NCI-H226 (cell line): ENCODE measurements at places on chromosomes 5 and 9.

DNA sequence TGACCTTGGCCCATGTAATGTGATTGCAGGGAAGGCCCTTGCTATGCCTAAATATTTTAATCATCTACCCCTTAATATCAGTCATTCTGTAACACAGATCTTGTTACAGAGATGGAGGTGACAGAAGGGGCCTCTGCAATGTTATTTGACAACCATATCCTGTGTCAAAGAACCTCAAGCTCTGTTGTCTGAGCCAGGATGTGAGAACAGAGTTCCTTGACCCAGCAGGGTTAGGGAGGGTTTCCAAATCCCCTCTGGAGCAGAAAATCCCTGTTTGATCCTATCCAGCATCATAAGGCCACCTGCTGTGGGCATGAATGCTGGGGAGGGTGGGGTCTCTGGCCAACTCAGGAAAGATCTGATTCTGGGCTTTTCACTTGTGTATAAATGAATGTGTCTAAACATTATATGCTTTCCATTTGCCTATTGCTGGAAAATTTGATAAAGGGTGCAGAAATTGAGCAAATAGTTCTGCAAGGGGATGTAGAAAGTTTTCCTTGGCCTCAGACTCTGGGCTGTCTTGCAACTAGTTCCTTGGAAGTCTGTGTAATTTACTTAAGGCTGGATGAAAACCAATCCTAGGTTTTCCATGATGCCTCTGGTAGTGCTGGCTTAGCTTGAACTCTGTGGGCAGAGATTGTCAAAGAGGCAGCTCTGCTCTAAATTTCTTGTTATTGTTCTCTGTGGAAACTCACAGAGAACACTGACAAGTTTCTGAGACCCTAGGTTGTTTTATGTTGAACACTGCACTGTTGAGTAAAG is 71.0 kb downstream of the PGM5 start:
- DNase-seq, result no peak

GRCh38 chr9:21030389-21031035 is 928 bp downstream of the HACD4 start:
- no peak for DNase-seq

DNA sequence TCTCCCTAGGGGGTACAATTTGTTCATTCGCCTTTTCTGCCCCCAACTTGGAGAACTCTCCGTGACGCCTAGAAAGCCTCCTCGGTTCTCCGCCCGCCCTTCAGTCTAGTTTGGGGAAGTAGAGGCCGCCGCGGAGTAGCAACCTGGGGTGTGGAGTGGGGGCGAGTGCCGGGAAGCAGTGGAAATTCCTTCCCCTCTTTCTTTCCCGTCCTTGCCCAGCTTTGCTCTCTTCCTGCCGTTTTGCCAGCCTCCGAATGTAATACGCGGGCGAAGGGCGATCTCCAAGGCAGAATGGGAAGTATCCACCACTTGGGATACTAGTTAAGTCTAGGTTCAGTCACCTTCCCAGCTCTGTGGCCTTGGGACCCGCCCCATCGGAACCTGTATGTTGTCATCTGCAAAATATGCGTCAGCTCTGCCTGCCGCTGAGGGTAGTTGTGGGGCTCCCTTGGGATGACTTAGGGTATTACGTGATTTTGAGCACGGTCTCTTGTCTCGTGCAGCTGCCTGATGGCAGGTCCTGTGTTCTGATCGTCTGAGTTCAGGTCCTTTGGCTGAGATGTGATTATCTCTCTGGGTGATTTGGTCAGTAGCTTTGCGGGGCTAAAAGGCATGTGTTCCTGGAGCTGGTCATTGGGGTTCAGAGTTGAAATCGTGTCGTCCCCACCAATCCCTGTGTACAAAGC is 724 bp downstream of the PAM start:
- DNase-seq, result peak; percentile 44

DNA sequence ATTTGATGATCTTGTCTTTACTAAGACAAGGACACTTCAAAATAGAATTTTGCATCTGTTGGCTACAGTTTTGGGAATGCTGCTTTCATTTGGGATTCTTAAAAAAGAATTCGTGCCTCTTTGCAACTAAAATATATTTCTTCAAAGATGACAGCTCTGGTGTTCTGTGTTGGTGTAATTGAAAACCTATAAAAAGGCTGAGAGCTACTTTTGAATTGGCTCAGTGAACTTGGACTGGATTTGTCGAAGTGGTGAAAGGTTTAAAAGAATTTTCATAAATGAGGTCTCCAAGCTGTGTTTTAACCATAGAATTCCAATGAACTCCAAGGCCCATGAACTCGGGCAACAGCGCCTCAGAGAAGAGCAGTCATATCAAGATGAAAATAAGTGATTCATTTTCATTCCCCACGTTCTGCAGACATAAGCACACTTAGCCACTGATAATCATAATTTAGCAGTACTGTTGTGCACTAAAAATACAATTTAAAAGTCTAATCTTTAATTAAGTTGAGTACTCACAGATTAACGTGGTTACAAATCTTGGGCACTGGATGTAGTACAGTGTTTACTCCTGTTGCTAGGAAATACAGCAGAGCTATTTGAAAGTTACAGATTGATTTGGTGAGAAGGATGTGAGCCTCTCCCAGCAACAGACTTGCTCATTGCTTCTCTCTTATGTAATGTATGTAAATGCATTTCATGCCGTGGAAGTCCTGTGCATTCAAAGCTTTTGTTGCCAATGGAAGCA is 10.9 kb downstream of the SNCAIP start:
- no peak for DNase-seq

- DNase-seq, result no peak
Observed at GRCh38 chr5:959581-960531, 48.7 kb upstream of the NKD2 start.

DNA sequence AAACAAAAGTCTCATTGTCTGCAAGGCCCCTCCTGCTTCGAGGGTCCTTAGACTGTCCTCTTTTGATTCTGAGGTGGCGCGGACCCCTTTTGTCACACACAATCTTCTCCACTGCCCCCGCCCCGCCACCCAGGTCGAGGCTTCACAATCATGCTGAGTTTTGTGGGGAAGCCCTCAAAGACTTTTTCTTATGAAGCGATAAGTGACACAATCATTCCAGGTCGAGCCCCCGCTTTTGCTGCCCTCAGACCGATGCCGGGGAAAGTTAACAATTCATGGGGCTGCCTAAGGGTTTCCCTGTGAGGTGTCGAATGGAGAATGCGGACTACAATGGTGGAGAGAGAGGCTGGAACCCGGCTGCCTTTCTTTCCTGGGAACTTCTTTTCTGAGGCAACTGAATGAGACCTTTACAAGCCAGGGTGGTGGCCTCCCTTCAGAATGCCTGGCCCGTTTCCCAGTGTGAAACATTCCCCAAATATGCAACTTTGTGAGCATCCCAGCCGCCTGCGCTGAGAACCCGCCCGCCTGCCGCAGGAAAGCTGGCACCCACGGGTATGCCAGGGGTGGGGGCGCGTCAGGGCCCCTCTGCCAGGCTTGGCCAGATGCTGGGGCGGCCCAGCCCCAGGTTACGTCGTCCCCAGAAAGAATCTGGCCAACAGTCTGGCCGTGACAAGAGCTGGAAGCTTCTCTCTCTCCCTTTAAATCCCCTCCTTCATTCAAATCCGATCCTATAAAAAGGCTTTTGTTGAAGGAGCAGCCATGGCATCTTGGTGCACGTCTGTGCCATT is 71.9 kb downstream of the MAP1B start:
- DNase-seq, result peak; percentile 89

DNA sequence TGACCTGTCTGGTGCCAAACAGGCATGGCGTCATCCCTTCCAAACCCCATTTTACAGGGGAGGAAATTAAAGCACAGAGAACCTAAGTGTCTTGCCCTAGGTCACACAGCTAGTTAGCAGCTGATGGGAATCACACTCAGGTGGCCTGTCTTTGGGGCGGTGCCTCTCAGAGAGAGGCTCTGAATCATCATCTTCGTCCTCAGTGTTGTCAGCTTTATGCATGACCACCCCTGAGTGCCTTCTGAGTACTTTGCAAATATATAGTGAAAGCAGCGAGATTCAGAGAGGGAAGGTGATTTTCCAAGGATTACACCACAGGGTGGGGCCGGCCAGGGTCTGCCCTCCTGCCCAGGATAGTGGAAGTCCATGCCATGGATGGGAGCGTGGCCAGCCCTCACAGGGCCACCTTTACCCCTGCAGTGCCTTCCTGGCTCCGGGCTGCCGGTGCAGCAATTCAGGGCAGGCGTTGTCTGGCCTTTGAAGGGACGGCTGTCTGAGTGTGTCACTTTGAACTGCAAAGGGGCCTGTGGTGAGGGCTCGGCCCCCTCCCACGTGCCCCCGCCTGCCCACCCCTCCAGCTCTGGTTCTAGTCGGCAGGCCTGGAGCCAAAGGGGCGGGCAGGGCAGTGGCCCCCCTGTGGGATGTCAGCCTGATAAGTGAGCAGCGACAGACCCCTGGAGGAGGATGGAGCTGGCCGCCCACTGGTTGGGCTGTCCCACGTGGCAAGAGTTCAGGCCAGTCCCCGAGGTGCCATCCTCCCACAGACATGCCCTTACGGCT is 16.9 kb downstream of the LMX1B start:
- DNase-seq, result no peak

DNA sequence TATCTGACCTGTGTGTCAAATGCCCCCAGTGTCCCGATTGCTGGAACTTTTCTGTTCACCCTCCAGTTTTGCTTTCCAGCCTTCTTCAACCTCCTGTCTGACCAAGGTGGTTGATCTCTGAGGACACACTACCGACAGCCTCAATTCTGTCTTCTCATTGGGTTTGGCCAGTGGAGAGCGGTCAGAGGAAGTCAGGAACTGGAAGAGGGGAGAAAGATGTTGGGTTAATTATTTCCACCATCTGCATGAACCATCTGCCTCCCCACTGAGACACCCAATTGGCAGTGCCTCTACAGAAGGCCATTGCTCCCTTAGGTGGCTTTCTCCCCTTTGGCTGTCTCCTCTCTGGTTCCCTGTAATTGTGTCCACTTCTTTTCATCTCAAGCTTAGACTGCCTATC is 154.3 kb upstream of the RAI14 start:
- DNase-seq, result no peak

DNA sequence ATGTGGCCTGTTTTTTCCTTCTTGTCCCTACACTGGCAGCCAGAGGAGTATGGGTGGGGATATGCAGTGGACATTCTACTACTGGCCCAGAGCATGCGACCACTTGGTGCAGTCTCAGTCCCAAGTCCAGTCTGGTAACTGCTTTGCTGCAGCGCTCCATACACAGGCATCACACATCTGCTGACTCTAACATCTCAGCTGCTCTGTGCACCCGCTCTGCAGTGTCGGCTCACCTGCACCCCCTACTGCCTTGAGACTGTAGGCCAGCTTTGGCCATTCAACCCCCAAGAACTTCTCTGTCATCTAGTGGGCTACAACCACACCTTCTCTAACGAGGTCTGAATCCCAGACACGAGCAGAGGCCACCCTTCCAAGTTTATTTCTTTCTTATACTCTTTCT is 46.4 kb upstream of the SLCO6A1 start:
- DNase-seq, result no peak

- no peak for DNase-seq
Observed at GRCh38 chr9:73265876-73266275, 114.2 kb downstream of the ANXA1 start.

DNA sequence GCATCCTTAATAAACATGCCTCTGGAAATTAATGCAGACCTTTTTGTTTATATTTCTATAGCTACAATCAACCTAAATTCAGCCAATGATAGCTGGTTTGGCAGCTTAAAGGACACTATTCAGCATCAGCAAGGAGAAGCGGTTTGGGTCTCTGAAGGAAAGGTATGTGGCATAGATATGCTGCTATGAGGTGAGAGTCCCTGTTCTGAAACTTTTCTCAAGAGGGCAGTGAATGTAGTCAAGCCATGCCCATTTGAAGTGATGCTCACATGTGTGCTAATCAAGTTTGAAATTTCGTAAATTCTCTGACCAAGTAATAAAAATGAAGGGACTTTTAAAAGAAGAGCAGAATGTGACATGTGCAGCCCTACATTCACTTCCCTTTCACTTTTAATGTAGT is 72.6 kb downstream of the TJP2 start:
- DNase-seq, result no peak

DNA sequence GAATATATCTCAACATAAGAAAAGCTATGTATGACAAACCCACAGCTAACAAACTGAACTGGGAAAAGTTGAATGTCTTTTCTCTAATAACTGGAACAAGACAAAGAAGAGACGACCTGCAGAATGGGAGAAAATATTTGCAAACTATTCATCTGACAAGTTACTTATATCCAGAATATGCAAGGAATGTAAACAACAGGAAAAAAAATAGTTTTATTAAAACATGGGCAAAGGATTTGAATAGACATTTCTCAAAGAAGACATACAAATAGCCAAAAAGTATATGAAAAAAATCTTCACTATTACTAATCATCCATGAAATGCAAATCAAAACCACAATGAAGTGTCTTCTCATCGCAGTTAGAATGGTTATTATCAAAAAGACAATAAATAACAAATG is 181.7 kb upstream of the TLX3 start:
- no peak for DNase-seq
